ENCODE measurements at places on chromosomes 3 and 15.

- DNase-seq: no peak
These were observed 95.2 kb upstream of the RBMS3 start for GRCh38 chr3:29185706-29186105.

DNA sequence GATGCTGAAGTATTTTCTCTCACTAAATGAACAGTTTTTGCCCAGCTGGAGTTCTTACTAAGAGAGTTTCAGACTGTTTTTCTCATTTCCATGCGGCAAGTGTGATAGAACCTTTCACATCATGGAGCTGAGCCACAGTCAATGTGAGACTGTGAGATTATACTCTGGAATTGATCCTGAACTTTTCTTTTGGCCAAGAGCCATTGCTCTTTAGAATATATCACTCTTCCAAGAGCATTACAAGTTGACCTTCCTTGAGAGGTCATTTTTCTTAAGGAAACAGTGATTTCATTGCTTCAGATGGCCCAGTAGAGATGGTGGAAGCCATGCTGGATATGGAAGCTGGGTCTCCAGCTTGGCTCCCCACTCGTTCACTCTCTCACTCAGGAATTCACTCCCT lies 212.9 kb upstream of the UMPS start:
- no peak for DNase-seq

GRCh38 chr3:71022551-71023335 lies 560.8 kb downstream of the FOXP1 start:
- no peak for DNase-seq

DNA sequence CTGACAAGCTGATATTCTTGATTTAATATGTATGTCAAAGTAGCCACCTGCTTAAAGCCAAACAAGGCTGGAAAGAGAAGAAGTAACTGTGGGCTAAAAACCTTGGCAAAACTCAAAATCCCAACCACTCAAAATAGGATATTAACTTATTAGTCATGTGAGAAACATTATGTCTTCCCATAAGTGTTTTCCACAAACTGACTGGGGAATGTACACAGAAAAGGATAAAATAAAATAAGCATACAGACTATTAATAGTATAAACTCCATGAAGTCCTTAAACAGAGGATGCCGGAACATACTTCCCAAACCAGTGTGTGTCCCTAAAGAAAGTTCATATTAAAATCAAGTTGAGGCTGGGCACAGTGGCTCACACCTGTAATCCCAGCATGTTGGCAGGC lies 263.7 kb upstream of the THBS1 start:
- DNase-seq: no peak

DNA sequence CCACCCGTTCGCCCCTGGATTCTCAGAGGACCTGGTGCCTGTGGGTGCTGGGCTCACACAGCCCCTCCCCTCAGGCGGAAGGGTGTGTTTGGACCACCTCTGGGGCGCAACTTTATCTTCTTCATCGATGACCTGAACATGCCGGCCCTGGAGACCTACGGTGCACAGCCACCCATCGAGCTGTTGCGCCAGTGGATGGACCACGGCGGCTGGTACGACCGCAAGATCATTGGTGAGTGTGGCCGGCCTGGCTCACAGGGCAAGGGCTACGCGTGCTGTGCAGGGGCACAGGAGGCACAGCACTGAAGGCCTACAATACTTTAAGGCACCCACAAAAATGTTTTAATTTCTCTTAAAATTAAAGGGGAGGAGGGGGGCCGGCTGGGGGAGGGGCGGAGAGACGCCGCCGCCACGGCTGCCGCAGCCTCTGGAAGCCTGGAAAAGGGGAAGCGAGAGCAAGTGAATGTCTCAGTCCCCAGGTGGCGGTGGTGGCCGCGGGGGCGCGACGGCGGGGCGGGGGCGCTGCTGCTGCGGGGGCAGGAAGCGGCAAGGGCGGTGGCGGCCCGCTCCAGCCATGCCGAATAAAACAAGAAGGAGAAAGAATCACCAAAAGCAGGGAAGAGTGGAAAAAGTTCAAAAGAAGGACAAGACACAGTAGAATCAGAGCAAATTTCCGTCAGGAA lies 56.8 kb downstream of the DNAH1 start:
- no peak for DNase-seq

DNA sequence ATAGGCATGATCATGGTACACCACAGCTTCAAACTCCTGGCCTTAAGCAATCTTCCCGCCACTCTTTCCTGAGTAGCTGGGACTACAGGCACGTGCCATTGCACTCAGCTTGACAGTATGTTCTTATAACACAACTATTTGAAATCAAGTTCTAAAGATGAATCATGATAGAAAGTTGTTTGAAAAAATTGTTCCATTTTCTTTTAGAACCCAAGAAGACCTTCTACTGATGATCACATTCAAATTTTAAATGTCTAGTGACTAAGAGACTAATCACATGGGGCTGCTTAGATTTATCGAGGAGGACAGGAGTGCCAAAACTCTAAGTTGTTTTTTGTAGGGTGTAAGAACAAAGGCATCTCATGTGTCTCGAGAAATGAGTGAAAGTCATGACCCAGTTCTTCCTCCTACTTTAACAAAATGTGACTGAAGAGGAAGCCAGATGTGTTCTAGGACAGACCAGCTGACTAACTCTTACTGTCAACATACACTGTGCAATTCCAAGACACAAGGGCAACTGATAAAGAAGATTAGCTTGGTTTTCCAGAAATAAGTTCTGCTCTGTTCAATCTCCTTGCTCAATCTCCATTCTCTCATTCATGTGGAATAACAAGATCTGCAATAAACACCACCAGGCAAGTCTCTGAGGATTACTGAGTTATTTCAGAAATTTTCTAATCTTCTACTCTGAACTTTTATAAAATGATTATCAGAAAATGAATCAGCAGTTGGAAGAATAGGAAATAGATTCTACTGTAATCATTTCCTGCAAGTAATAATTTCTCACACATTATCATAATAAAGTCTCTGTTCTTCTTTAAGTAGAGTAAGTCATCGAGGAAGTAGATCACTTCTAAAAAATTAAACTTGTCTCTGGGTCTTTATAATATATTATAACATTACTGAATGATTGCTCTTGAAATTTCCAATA lies 122.6 kb upstream of the CCNL1 start:
- peak; percentile 38 for DNase-seq

DNA sequence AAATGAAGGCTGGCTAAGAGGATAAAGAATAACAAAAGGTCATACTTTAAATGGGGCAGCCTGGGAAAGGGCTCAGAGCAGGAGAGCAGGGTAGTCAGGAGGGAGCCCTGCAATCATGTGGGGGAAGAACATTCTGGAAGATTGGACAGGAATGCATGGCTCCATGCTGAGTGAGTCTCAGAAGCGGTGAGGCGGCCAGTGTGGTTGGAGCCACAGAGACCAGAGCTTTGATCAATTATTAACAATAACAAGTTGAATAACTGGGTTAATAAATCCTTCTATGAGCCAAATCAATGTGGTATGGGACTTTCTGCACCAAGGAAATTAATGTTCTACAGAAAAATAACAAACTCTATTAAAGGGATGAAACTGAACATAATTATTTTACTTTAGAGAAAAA lies 57.9 kb upstream of the DCUN1D1 start:
- DNase-seq: no peak

DNA sequence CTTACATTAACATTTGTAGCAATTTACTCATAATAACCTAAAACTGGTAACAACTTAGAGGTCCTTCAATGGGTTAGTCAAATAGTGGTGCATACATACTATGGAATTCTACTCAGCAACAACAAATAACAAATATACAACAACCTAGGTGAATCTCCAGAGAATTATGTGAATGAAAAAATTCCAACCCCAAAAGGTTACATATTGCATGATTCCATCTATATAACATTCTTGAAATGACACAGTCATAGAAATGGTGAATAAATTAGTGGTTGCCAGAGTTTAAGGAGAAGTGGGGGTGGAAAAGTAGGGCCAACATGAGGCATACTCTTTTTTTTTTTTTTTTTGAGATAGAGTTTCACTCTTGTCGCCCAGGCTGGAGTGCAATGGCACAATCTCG lies 12.7 kb upstream of the SNTN start:
- DNase-seq: no peak

GRCh38 chr3:121698476-121698875 lies 37.8 kb upstream of the HCLS1 start:
- no peak for DNase-seq

- no peak for DNase-seq
These were observed 15.0 kb upstream of the EHD4 start for GRCh38 chr15:41987246-41987924.

GRCh38 chr15:85443046-85443445 lies 62.6 kb downstream of the AKAP13 start:
- DNase-seq: no peak

- no peak for DNase-seq
These were observed 129.4 kb downstream of the LRIG1 start for GRCh38 chr3:66371432-66371831.

DNA sequence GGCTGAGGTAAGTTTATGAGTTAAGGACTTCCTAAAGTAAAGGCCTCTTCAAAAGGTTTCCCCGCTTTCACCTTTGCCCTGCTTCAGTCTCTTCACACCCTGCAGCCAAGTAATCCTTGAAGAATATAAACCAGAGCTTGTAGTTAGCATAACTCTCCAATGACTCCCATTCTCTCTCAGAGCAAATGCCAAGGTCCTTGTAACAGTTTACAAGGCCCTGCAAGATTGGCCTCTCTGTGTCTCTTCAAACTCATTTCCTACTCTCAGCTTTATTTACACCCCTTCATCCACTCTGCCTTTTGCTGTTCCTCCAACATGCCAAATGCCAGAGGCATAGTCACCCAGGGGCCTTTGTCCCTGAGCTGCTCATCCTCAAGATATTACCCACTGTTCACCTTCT lies 60.5 kb upstream of the MME start:
- DNase-seq: no peak

- DNase-seq: no peak
These were observed 8.4 kb upstream of the RPS17 start for GRCh38 chr15:82548700-82549099.

DNA sequence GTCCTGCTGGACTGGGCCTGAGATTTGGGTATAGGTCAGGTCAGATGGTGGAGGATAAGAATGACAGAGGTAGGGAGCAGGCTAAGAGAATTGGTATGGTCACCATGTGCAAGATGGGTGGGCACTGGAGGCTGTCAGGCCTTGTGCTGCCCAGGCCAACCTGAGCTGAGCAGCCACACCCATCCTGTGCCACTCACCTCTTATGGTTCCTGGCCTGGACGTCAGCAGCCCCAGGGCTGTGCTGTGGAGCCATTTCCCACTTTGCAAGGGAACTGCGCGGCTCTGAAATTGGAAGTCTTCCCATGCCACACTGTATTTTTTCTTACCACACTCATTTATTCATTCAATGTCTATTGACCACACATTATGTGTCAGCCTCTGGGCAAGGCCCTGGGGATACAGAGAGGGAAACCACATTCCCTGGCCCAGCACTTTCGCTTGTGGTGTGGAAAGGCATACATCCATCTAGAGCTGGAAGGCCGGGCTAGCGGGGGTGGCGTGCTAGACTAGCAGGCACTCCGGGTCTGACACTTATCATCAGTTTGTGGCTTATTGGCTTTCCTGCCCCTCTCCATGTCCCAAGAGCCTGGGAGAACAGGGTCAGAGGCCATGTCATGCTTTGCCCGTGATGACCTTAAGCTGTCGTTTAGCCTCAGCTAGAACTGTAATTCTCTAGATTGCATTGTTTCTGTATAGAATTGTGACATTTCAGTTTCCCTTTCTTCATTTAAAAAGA lies 51.1 kb upstream of the POLG start:
- no peak for DNase-seq

GRCh38 chr3:101065962-101066361 lies 72.7 kb upstream of the ABI3BP start:
- no peak for DNase-seq

DNA sequence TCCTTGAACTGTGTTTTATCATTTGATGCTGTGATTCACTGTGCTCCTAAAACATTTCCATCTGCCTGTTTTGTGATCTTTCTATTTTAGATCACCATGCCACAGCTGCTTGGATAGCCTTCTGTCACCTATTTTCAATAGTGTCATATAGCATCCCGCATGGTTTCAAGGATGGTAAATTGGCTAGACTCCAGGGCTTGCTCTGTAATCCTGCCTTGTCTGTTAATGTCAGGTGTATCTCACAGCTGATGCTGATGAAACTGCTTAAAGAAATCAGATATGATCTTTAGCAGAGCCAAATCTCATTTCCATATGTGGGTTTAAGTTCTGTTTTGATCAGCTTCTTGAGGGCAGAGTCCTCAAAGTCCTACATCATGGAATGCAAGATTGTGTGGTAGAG lies 182.2 kb downstream of the UBE2E2 start:
- no peak for DNase-seq

DNA sequence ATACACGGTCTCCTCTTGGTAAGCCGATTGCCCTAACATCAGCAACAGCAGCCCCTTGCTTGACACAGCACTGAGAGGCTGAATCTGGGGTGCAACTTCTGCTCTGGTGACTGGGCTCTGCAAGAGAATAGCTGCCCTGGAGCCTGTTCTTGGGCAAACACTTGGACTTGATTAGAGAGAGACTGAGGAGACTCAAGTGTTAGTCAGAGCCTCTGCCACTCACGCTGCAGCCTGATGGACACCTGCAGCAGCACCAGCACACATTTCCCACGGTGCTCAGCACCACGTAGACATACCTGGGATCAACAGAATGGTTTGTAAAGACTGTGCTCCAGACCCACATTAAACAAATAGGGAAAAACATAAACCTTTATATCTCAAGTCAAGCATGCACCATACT lies 35.8 kb upstream of the UMPS start:
- DNase-seq: no peak

GRCh38 chr15:40064231-40064894 lies 25.4 kb upstream of the SRP14 start:
- DNase-seq: no peak

- DNase-seq: no peak
These were observed 25.3 kb upstream of the CORO2B start for GRCh38 chr15:68553314-68553993.

DNA sequence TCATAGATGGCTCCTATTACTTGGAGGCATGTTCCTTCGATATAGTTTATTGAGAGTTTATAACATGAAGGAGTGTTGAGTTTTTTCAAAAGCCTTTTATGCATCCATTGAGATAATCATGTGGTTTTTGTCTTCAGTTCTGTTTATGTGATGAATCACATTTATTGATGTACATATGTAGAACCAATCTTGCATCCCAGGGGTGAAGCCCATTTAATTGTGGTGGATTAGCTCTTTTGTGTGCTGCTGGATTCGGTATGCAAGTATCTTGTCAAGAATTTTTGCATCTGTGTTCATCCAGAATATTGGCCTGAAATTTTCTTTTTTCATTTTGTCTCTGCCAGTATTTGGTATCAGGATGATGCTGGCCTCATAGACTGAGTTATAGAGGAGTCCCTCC lies 81.0 kb downstream of the NAALADL2 start:
- no peak for DNase-seq

DNA sequence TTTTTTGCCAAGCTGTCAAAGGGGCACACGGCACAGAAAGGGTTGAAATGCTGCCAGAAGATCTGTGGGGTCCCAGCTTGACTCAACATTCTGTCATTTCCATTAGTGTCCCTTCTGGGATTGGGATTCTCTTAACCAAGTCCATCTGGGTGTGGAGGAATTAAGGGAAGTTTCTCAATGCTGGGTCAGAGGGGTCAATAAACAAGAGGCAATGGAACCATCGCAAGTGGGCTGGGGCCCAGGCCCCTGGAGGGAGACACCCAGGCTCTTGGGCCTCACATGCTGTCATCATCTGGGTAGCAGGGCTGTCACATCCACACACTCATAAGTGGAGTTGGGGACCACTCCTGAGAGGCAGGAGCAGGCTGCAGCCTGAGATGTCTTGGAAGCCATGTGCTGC lies 8.1 kb upstream of the APOD start:
- DNase-seq: no peak

- no peak for DNase-seq
These were observed 106.0 kb downstream of the MAP4 start for GRCh38 chr3:47910233-47910632.

Data from left cardiac atrium (tissue), 4 donors.